Parietal lobe (tissue), 2 donors: ENCODE measurements at places on chromosomes 6 and 20. TPM values are rescaled to one million over a fixed set of nuclear protein-coding genes. Genes with fewer than 3 reads are reported as not detected.

The BPIFA1 gene
- not detected for total RNA-seq

The IL20RA gene
- not detected for total RNA-seq

The TSPYL1 gene
- total RNA-seq = 108 TPM

The SSR1 gene
- total RNA-seq = 56.0 TPM

The IP6K3 gene
- not detected for total RNA-seq
